ENCODE measurements at places on chromosomes 16 and 17.

- DNase-seq = peak; percentile 86
Measured at GRCh38 chr16:50245417-50246298, 20.7 kb upstream of the ADCY7 start.

GRCh38 chr17:57986841-57987580 lies 1.0 kb downstream of the VEZF1 start:
- no peak for DNase-seq

- peak; percentile 54 for DNase-seq
Measured at GRCh38 chr16:11408216-11408615, 63.0 kb downstream of the RMI2 start.

GRCh38 chr17:28953444-28954118 lies 2.3 kb upstream of the PHF12 start:
- DNase-seq = peak; percentile 69

DNA sequence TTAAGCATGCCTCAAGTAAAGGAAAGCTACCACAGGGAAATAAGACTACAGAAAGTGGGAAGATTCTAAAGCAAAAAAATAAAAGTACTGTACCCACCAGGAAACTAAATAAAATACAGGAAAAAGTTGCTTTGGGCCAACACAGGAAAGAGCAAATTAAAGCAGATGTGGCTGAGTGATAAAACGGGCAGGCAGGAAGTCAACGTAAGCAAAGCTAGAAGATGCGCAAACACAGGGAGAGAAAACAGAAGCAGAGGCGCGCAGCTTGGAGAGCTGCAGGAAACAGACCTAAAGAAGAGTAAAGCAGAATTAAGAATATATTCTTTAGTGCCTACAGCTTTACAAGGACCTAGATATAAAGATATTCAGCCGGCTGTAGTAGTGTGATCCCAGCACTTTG lies 21.7 kb downstream of the USP36 start:
- peak; percentile 76 for DNase-seq

DNA sequence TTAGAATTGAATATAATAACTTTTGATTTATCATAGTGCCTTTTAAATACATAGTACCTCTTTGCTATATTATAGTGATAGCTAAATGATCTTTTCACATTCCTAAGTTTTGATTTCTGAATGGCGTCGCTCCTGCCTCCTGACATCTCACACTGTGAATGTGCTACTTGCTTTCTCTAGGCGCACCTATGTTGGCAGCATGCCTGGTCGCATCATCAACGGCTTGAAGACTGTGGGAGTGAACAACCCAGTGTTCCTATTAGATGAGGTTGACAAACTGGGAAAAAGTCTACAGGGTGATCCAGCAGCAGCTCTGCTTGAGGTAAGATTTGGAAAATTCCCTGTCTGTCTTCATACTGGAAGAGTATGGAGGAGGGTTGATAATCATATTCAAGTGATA lies 29.8 kb upstream of the ABCC11 start:
- DNase-seq = no peak

GRCh38 chr17:2995377-2995776 lies 68.0 kb downstream of the OR1D5 start:
- no peak for DNase-seq

GRCh38 chr17:56185491-56186221 lies 32.4 kb downstream of the ANKFN1 start:
- no peak for DNase-seq

GRCh38 chr17:29068818-29069217 lies 25.9 kb downstream of the PIPOX start:
- no peak for DNase-seq

GRCh38 chr16:66044556-66044955 lies 321.9 kb upstream of the CDH5 start:
- no peak for DNase-seq

DNA sequence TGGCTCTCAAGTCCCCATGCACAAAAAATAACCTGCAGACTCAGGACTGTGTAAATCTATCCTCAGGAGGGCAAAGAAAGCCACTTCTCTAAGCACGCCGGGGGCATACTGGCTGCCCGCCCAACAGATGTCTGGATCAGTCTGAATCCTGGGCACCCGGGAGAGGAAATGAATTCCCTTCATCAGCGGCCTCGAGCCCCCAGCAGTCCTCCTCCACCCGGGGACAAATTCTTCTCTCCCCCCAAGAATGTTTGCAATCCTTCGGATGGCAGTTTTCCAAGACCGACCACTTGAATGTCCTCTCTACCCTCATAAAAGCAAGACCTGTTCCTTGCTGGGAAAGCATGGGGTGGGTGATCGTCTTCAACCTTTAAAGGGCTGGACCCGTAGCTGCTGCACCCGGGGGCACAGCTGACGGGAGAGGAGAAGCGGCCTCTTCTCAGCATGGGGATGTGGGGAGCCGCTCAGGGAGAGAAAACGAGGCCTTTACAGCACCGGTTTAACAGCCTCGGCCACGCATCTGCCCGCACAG lies 9.4 kb upstream of the MAP2K3 start:
- no peak for DNase-seq

Measured in hematopoietic multipotent progenitor cell treated with erythropoietin and hydrocortisone succinate and interleukin-3 and kit ligand, for 6 days (in vitro differentiated cells).